ENCODE measurements at places on chromosomes 3 and 15. TPM values are rescaled to one million over a fixed set of nuclear protein-coding genes. Genes with fewer than 3 reads are reported as not detected.

- no peak for DNase-seq
Measured at GRCh38 chr15:39997031-39997430, 42.0 kb downstream of the SRP14 start.

- DNase-seq: no peak
Measured at GRCh38 chr3:143421556-143421955, 302.0 kb downstream of the CHST2 start.

DNA sequence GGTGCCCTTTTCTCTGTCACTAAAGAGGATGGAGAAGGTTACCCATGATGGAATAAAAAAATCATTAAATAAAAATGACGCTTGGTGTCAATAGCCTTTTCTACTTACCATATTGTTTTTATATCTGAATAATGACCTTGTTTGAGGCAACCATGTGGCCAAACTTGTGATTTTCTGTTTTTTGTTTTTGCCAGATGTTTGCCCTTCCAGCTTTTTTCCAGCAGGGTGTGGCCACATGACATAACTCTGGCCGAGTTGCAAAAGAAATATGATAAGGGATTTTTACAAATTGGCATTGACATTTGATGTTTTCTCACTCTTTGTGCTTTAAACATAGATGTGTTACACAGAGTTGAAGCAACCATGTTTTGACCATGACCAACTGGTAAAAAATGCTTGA, 39.7 kb upstream of the EPHA3 start:
- DNase-seq: no peak

GRCh38 chr15:81384891-81385720, 11.1 kb upstream of the TMC3 start:
- DNase-seq: no peak

- no peak for DNase-seq
Measured at GRCh38 chr3:50435371-50436113, 67.9 kb downstream of the CACNA2D2 start.

DNA sequence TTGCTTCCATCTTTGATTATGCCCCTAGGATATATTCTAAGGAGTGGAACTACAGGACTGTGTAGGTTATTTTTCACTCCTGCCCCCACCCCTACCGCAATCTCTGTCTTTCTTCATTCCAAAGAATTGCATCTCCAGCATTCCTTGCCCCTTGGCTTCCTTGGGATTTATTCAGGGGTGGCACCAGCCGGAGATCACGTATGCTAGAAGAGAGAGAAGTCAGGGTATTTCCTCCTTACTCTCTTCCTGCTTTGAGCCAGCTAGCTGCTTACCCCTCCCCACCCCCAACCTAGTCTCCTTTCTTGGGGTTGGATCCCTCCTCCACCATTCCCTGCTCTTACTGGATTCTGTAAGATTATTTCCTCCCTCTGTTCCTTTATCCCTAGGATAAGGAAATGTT, 35.0 kb upstream of the DENND4A start:
- no peak for DNase-seq

The GRM7 gene
- polyA plus RNA-seq: 2.8 TPM

The SRGAP3 gene
- polyA plus RNA-seq: 15.1 TPM

- no peak for DNase-seq
Measured at GRCh38 chr3:71504250-71505036, 79.1 kb downstream of the FOXP1 start.

GRCh38 chr3:51191768-51192167, 193.3 kb upstream of the MANF start:
- no peak for DNase-seq

The SERINC4 gene
- polyA plus RNA-seq: not detected

DNA sequence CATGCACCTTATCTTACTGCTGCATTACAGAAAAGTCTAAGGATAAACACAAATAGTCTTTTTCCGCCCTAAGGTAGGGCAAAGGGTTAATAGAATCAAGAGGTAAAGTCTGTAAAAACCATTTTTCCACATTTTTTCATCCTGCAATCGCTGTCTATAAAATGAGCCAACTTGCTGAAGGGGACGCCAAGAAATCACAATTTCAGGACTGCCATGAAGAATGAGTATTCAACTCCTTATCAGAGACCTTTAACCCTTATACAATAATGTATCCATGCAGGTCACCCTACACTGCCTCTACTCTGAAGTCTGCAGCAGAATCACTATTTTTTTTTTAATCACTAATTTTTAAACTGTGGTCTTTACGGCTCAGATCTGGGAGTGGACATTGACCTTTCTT, 1.1 kb upstream of the DNAJC13 start:
- no peak for DNase-seq

GRCh38 chr3:64957408-64958198, 269.8 kb upstream of the ADAMTS9 start:
- no peak for DNase-seq

The IL20RB gene
- polyA plus RNA-seq: 0.46 TPM

The PRSS50 gene
- polyA plus RNA-seq: 3.2 TPM

- DNase-seq: no peak
Measured at GRCh38 chr3:128078322-128078721, 26.1 kb downstream of the SEC61A1 start.

DNA sequence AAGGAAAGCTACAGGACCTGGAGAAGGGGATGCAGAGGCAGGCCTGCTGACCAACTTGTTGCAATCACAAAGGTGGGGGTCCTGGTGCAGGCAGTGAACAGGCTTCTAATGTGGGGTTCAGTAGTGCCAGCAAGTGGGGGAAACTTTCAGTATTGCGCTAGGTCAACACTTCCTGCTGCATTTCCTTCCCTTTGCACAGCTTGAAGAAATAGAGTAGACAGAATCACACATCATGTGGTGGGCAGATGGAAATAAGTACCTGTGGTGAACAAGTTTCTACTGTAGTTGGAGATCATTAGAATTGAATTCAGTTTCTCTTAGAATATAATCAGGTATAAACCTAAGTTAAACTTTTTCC, 63.4 kb downstream of the RGMA start:
- no peak for DNase-seq

The SPATA12 gene
- polyA plus RNA-seq: not detected

DNA sequence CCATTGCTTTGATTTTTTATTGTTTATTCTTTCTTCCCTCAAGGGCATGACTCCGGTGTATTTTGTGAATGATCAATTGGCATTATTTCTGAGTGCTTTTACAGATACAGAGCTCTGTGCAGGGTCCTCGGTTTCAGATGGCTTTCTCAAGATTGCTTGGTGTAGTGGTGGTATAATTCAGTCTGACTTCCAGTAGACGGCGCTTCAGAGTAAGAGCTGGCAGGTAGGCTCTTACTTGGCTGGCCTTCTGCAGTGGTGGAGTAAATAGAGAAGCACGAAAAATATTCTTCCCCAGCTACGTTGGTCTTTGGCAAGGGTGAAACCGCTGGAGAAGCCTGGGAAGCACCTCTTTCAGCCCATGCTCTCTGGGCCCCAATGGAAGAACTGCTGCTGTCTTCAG, 723.0 kb upstream of the BCHE start:
- no peak for DNase-seq

- DNase-seq: no peak
Measured at GRCh38 chr3:52843881-52844280, 9.1 kb upstream of the MUSTN1 start.

The ROBO1 gene
- 80.6 TPM for polyA plus RNA-seq

GRCh38 chr3:72432246-72432645, 416.0 kb downstream of the SHQ1 start:
- DNase-seq: no peak

DNA sequence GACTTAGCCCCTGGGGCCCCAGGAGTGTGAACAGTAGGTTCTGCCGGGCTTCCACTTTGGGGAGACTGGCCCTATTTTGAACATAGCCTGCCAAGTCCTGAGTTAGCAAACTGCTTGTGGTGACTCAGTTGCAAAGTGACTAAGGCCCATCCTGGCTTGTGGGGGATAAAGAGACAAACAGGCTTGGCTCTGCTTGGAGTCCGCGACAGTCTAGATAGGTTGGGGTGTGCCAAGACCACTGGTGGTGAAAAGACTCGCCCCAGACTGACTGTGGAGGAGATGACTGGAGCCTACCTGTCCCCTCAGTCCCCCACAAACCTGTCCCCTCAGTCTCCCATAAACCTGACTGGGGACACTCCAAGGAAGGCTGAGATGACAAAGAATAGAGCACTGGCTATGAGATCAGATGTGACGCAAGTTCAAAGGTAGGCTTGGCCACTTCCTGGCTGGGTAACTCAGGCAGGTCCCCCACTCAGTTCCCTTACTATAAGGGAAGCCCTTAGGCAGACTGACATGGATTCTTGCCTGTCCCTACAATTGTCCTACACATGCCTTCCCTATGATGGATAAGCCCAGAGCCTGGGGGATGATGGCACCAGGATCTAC, 4.3 kb downstream of the DNASE1L3 start:
- DNase-seq: no peak

DNA sequence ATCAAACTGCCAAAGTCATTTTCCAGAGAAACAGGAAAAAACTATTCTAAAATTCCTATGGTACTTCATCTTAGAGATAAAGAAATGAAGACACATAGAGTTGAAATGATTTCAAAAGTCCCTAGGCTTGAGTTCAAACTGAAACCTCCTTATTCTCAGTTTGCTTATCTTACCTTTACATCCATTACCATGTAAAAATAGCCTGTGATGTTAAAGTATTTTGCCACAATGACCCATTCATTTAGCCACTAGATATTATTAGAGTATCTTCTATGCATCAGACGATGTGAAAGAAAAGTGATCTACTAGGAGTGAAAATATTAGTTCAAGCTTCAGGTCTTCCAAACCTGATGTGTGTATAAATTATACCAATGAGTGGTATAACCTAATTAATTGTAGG, 55.1 kb upstream of the TTC14 start:
- no peak for DNase-seq

GRCh38 chr3:42214565-42215283, 51.3 kb downstream of the CCK start:
- DNase-seq: no peak

DNA sequence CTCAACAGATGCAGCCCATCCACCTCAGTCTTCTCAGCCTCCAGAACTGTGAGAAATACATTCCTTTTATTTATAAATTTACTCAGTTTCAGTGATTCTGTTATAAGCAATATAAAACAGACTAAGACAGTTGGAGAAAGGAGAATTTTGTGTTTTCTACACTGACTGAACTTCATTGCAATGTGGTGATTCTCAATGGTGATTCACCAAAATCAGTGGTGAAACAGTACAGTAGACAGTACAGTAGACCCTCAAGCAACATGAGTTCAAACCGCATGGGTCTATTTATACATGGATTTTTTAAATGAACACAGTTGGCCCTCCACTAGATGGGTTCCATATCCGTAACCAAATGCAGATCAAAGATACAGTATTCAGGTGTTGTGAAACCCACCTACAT, 403.1 kb upstream of the TGFBR2 start:
- DNase-seq: no peak

DNA sequence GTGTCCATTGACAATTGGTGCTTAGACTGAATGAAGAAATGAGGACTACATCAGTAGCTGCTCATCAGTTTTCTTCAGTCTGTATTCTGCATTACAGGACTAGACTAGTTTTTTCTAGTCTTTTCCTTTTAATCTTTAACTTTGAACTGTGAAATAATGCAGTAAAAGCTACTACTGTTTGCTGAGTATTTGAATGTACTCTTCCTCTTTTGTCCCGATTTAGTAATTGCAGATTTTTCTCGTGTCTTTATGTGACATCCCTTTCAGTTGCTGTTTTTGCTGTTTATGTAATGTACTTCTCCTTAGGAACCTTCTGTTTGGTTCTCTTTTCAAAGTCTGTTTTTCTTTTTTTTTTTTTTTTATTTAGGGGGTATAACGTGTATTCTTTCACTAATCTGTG, 17.4 kb downstream of the MFSD1 start:
- no peak for DNase-seq

The GPR160 gene
- 42.0 TPM for polyA plus RNA-seq

- no peak for DNase-seq
Measured at GRCh38 chr3:23747841-23748240, 57.9 kb upstream of the UBE2E1 start.

The SLC22A14 gene
- polyA plus RNA-seq: 0.43 TPM

- DNase-seq: no peak
Measured at GRCh38 chr3:148329481-148330235, 368.0 kb upstream of the AGTR1 start.

- no peak for DNase-seq
Measured at GRCh38 chr3:73746623-73747022, 121.9 kb upstream of the PDZRN3 start.

The IGSF11 gene
- 4.1 TPM for polyA plus RNA-seq

GRCh38 chr3:34213478-34213877, 415.0 kb downstream of the PDCD6IP start:
- no peak for DNase-seq

DNA sequence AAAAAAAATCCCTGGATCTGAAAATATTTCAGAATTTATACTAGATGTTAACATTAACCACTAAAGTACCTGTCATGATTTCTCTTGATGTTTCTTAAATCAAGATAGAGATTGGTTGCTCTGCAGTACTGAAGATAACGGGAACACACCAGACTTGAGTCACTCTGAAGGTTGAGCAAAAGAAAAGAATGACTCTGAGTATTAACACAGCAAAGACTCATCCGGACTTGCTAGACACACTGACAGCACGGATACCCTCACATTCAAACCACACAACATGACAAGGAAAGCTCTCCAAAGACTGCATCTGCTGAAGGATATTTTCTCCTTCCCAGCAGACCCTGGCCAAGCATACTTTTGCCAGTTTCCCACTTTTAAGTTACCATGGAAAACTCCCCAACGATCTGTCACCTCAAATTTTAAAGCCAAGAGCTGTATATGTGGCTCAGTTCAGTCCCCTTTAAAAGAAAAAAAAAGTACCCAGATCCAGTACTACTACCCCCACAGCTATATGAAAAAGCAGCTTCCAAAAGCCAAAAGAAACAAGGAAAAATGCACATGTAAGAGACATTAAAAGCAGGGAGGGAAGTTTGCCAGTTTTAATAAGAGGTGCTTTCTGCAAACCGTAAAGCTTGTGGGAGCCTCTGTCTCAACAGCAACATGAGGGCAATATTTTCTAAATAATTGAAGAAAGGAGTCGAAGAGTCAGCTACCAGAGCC, 8.3 kb downstream of the EOGT start:
- DNase-seq: no peak

DNA sequence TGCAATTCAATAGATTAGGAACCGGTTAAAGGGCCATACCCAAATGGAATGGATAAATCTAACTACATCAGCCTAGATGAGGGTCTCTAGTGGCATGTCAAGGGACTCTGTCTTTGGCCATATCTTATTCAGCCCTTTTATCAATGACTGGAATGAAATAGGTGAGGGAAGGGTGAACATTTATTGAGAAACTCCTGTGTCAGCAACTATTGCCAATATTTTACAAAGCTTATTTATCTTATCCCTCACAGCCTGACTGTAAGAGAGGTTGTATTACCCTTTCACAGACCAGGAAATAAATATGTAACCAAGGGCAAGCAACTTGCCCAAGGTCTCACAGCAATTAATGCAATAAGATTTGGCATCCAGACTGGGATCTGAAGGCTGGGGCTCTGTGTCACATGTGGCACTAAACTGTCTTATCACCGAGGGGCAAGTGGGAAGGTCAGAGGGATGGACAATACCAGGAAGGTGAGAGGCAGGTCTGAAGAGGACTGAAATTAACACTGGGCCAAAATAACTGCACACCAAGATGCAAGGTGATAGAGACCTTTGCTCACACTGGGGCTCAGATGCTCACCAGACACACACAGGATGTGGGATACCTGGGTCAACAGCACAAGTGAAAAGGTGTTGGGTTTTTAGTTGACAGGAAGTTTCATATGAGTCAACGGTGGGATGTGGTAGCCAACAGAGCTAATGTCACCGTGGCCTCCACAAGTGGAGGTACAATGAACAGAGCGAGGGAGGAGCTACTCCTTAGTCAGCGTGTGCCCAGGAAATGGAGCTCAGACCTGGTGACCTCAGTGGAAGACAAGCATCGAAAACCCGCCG, 261.3 kb downstream of the RPLP1 start:
- no peak for DNase-seq

The CLEC3B gene
- 25.6 TPM for polyA plus RNA-seq

- DNase-seq: no peak
Measured at GRCh38 chr3:127815641-127816605, 6.4 kb downstream of the MGLL start.
